ENCODE measurements at places on chromosomes 11 and 22. TPM values are rescaled to one million over a fixed set of nuclear protein-coding genes. Genes with fewer than 3 reads are reported as not detected.

GRCh38 chr11:3022300-3022967, 30.3 kb upstream of the NAP1L4 start:
- H3K36me3 ChIP-seq, result peaks cover 62% of the 10 kb centered on the region
- peaks cover 47% of the 10 kb centered on the region for H3K4me1 ChIP-seq
- DNase-seq, result peak; percentile 41
- H3K27me3 ChIP-seq, result no peaks in the 10 kb centered on the region
- H3K4me3 ChIP-seq, result no peak overlapping the region
- H3K27ac ChIP-seq, result peak overlapping the region; percentile 79

GRCh38 chr11:132448334-132448995, 1078.0 kb downstream of the NTM start:
- H3K27ac ChIP-seq, result no peak overlapping the region
- H3K4me3 ChIP-seq, result no peak overlapping the region
- no peaks in the 10 kb centered on the region for H3K4me1 ChIP-seq
- DNase-seq, result no peak
- H3K27me3 ChIP-seq, result no peaks in the 10 kb centered on the region

Gene TCN1
- not detected for total RNA-seq

DNA sequence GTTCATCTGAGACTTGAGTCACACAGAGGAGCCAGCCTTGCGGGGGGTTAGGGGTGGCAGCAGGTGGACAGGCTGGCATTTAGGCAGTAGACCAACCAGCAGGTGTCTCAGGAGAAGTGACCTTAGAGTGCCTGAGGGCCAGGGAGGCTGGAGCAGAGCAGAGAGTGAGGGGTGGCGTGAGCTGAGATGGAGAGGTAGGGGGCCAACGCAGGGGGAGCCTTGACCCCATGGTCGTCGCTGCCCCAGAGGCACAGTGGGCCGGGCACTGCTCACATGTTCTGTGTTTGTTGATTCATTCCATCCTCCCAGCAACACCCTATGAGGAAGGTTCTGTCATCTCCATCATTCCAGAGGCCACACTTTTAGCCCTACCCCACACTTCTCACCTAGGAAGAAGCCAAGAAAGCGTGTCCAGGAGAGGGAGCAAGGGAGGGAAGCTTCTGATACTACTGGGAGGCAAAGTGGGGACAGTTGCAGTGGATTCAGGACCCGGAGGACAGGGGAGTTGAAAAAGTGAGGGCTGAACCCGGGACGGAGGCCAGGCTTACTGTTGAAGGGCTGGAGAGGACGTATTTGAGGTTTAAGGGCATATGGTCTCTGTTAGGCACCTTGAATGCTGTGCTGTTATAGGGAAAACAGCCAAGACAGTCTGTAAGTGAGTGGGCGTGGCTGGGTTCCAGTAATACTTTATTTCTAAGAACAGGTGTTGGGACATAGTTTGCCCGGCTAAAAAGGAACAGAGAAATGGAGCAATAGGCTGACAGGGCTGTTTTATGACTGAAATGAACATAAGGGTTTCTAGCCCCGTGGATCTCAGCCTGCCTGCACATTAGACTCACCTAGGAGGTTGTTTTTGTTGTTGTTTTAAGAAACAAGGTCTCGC, 7.3 kb downstream of the SART1 start:
- no peak for DNase-seq
- H3K27me3 ChIP-seq, result no peaks in the 10 kb centered on the region
- peaks cover 3% of the 10 kb centered on the region for H3K4me1 ChIP-seq
- no peak overlapping the region for H3K4me3 ChIP-seq
- peaks cover 57% of the 10 kb centered on the region for H3K36me3 ChIP-seq

Gene YPEL4
- 0.54 TPM for total RNA-seq
